Renal cortex interstitium (tissue), 15 donors: ENCODE measurements at places on chromosomes 5 and 9. TPM values are rescaled to one million over a fixed set of nuclear protein-coding genes. Genes with fewer than 3 reads are reported as not detected.
A peak's percentile ranks its signal among the peaks of the same experiment; 100 is the strongest.

Gene PTGR1
- polyA plus RNA-seq, result 331 TPM

GRCh38 chr5:121218086-121218485, 633.6 kb upstream of the FTMT start:
- no peak for DNase-seq

Gene SLC25A2
- 0.14 TPM for polyA plus RNA-seq

DNA sequence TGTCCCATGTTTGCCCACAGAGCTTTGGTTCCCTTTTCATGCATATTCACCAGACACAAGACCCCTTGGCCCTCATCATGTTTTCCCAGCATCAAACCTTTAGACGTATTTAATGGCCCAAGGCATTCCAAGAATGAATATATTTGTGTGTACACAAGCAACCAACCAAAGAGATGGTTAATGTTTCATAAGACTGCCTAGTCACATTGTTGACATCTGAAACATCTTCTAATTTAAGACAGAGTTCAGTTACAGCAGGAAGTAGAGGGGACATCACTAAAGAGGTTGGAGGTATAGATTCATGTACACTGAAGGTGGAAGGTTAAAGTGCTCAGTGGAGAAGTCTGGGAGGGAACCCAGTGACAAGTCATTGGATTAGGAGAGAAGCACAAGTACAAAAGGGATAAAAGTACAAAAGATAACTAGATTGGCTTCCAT, 49.1 kb downstream of the SUSD1 start:
- peak; percentile 66 for DNase-seq

Gene PCSK5
- polyA plus RNA-seq, result 14.4 TPM

Gene ABLIM3
- polyA plus RNA-seq, result 1.3 TPM

DNA sequence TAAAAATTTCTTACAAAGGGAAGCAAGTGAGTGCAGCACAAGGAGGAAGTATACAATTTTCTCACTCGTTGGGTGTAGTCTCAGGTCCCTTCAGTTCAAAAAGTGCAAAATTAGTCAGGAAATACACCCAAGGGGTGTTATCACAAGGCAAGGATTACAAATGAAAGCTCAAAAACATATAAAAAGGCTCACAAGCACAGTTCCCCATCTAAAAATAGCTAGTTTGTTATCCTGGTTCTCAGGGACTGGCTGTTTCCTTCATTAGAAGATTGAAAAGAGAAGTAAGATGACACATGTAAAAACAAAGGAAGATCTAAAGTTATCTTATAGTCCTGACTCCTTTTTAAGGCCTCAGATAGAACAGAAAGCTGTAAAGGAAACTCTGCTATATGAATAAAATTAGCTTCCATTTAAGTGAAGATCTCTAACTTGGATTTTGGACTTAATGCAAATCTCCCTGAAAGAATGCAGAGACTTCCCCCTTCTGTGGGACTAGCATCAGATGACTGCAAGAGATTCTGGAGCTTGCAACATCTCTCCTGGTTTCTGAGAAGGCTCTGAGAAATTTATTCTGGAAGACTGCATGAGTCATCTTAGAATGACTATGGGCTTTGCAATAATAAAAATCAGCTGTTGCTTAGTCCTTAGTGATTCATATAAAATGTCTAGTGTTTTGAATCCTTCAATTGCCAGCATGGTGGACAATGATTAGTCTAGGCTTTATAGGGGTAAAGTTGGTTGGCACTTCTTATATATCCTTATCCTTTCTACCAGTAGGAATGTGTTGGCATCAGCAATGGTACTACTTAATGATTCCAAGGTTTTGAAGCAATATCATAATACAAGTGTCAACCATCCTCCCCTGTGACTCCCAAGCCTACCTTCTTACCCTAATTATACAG, 25.4 kb downstream of the DAB2 start:
- DNase-seq, result no peak

GRCh38 chr5:133425222-133425621, 187.1 kb downstream of the FSTL4 start:
- DNase-seq, result no peak

Gene ORM2
- polyA plus RNA-seq, result not detected
